Stimulated activated CD4-positive, alpha-beta T cell treated with anti-CD3 and anti-CD28 coated beads, Interleukin-4, amount 100 ng/mL, for 48 hours (primary cell): ENCODE measurements at places on chromosomes 7 and 10.

DNA sequence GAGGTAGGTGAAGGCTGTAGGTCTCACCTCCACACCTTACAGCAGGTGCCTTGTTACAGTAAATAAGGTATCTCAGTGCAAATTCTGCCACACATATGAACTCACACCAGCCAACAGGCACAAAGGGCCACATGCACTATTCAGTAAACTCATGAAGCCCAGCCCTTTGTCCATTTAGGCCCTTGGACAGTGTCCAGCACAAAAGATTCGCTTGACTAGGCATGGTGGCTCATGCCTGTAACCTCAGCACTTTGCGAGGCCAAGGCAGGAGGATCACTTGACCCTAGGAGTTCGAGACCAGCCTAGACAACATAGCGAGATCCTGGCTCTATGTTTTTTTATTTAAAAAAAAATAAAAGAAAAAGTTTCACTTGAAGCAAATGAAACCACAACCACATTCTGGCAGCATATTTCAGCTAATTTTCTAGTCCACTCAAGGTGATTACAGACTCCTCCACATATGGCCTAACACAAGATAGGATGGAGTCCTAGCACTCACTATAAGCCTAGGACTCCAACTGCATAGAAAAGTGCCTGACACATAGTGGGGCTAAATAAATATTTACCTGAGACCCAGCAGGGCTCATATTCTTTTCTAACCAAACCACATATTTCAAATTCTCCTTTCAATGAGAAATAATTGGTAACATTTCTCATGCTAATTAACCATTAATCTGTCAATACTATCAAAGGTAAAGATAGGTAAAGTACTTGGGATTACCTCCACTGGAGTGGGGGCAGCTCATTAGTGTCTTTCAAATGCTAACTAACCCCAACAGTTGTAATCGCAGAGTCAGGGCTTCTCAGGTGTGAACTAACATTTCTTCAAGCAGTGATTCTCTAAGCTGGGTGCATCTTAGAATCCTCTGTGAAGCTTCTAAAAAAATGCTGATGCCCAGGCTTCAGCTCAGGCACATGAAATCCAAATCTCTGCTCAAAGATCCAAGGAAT lies 4.5 kb upstream of the ANKRD1 start:
- DNase-seq: no peak

DNA sequence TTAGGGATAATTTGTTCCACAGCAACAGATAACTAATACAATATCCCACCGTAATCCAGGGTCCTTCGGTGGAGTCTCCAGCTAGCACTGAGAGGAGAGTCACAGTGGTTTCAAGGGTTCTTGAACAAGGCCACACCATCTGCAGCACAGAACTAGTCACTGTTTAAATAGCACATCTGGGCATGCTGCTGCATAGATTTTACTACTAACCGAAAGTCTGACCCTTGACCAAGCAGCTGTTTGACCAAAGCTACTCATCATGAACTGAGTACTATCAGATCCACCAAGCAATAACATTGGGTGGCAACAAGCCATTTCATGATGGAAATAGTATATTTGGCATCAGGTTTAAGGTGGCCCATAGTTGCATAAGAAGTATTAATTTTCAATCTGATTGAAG lies 53.2 kb downstream of the ANKMY2 start:
- no peak for DNase-seq

DNA sequence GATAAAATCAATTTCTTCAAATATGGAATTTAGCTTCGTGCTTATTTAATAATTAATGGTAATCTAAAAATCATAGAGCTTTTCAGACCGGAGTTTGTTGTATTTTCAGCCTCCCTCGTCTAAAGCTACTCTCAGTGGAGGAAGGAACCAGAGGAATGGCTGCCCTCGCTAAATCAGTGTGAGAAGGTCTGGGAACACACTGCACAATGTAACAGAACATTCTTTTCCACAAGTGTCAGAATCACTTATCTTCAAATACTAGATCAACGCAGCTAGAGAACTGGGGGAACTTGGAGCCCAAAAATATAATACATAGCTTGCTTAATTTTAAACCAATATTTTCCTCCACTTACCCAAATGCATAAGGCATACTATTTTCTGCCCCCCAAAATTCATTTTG lies 148.5 kb downstream of the MTERF1 start:
- no peak for DNase-seq

DNA sequence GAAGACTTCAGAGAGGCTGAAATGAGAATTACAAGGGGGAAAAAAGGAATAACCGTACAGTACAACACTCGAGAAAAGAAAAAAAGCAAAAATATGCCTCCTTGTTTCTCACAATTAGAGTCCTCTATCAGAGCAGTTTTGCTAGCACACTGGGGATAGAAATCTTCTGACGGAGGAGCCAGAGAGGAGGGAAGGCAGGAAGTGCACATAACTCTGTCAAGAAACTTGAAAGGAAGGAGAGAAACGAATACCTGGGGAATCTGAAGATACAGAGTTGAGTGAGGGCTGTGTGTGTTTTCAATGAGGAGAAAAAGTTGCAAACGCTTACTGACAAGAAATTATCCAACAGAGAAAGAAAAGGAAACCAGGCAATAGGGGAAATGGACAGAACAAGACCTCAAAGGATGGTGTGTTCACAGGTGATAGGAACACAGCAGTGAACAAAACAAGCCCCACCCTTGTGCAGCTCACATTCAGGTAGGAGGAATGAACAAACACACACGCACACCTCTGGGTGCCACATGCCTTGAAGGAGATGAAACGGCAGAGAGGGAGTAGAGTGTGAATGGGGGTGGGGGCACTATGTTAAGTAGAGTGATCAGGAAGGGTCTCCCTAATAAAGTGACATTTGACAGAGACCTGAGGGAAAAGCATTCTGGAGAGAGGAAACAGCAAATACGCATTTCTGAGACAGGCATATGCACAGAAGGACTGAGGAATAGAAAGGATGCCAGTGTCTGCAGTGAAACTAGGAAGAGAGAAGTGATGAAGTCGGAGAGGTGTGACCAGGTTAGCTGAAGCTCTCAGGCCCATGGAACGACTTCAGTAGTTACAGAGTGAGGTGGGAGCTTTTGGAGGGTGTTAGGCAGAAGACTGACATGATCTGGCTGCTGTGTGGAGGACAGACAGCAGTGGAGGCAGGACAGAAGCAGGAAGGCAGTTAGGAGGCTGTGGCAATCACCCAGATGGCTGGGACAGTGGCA lies 46.7 kb upstream of the SPOCK2 start:
- no peak for DNase-seq
